Activated CD4-positive, alpha-beta T cell treated with anti-CD3 and anti-CD28 coated beads for 24 hours (primary cell): ENCODE measurements at places on chromosomes 16 and 17.

GRCh38 chr16:71364133-71364681, 5.7 kb downstream of the CALB2 start:
- no peak for DNase-seq

- no peak for DNase-seq
These were observed 248.5 kb upstream of the RPL38 start for GRCh38 chr17:73954951-73955350.

GRCh38 chr16:2757344-2757743, 4.9 kb downstream of the SRRM2 start:
- DNase-seq = no peak

- no peak for DNase-seq
These were observed 5.5 kb upstream of the CACNG5 start for GRCh38 chr17:66829386-66829864.

DNA sequence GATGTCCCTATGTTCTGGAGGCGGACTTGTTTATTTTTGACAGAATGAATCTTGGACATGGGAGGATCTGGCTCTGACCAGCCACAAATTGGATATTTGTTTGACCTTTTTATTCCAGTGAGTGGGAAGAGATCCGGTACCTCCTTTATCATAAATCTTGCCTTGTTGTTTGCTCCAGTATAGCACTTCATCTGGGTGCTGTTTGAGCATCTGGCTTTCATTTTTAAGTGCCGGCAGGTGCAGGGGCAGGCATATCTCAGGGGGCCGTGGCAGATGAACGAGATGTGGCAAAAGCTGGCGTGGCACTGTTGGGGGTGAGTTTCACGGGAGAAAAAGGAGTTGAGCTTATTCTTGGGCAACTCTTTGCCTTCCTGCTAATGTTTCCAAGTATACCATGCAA, 37.8 kb downstream of the MSI2 start:
- DNase-seq = no peak

DNA sequence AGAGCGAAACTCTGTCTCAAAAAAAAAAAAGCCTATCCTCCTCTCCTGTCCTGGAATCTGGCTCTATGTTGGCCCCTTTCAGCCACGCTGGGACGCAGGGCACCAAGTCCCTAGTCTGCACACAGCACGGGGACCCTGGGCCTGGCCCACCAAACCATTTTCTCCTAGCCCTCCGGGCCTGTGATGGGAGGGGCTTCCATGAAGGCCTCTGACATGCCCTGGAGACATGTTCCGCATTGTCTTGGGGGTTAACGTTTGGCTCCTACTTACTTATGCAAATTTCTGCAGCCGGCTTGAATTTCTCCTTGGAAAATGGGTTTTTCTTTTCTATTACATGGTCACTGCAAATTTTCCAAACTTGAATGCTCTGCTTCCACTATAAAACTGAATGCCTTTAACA, 12.6 kb upstream of the GPT2 start:
- DNase-seq = no peak

DNA sequence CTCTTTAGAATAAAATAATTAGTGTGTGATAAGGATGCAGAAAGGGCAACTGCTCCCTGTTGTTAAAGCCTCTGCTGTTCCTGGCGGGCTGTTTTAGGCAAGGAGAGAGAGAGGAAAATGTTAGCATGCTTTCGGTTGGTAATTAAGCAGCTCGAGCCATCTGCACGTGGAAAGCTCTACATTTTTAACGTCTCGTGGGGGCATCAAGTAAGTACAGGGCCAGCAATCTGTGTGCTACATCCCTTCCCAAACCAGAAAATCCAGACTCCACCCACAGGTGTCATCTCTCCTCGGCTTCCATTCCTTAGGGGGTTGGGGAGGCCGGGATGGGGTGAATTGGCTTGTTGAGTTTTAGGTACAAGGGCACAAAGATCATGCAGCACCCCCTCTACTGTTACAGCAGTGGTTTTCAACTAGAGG, 62.4 kb upstream of the MARCHF10 start:
- no peak for DNase-seq

DNA sequence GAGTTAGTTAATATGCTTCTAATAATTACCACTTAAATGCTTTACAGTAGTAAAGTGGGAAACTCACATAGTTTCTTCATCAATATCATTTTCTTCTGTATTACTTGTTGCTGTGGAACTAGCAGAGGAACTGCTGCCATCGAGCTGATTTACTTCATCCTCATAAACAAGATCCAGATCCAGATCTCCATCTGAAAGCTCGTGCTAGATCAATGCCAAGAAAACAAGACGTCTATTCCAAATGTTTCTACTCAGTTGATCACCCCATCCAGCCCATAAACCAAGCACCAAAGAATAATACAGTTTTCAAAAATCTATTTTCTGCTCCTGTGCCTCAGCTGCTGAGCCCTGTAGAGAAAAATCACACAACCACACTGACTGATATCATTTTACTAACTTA, 59.1 kb downstream of the TRIM37 start:
- DNase-seq = no peak

GRCh38 chr17:36545465-36546417, 1.0 kb downstream of the GGNBP2 start:
- peak; percentile 90 for DNase-seq

- peak; percentile 2 for DNase-seq
These were observed 308.9 kb upstream of the DYNLRB2 start for GRCh38 chr16:80231888-80232287.

GRCh38 chr16:79351927-79352326, 248.6 kb downstream of the MAF start:
- no peak for DNase-seq

- no peak for DNase-seq
These were observed 76.5 kb downstream of the TIMM22 start for GRCh38 chr17:1073241-1073962.

DNA sequence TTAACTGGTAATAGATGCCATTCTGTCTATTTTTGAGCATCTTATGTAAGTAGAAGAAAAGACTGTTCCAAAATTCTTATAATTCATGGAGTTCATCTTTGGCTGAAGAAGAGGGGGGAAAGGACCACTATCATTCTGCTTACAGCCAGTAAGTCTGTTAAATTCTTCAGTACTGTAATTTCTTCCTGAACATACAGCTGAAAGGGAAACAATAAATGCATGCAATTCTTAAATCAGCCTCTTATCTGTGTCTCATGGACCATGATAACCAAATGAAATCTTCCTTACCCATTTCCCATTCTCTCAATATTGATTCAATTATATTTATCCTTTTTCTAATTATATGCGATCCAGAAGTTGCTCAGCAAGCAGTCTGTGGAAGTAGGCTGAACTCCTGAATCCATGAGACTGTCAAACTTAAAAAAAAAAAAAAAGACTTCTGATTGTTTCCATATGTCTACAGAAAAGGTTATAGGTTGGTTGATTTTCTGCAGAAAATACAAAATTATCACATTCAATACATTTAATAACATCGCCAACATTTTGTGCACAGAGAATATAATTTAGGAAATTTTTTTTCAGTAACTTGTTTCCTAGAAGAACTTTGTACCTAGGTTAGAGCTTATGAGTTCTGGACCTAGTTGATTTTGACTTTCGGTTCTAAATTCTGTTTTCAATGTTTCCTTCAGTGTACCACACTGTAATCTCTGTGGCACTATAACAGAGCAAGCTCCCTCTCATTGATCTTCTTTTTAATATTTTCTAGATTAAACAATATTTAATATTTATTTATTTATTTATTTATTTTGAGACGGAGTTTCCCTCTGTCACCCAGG, 1.2 kb upstream of the ABCA9 start:
- no peak for DNase-seq

GRCh38 chr17:78238823-78239488, 7.5 kb downstream of the TMEM235 start:
- no peak for DNase-seq

- no peak for DNase-seq
These were observed 12.7 kb upstream of the SPAG9 start for GRCh38 chr17:51133365-51133764.

DNA sequence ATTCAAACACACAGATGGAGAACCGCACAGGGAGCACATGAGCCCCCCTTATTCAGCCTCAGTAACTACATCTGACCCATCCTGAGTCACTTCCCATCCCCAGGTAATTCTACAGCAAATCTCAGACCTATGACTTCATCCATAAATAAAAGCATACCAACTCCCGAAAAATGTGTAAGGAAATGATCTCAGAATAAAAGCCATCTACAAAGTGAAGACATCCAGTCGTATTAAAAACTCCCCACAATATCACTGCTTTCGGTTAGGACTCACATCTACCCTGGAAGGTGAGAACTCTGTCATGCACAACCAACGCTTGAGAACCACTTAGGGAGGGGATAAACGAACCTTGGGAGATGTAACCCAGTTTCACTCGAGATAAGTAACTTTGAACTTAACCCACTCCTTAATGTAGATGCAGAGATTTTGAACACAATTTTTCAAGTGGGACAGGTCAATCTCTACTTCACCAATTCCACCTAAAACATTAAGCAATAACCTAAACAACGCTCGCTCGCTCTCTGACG, 1.3 kb downstream of the USP36 start:
- DNase-seq = no peak

DNA sequence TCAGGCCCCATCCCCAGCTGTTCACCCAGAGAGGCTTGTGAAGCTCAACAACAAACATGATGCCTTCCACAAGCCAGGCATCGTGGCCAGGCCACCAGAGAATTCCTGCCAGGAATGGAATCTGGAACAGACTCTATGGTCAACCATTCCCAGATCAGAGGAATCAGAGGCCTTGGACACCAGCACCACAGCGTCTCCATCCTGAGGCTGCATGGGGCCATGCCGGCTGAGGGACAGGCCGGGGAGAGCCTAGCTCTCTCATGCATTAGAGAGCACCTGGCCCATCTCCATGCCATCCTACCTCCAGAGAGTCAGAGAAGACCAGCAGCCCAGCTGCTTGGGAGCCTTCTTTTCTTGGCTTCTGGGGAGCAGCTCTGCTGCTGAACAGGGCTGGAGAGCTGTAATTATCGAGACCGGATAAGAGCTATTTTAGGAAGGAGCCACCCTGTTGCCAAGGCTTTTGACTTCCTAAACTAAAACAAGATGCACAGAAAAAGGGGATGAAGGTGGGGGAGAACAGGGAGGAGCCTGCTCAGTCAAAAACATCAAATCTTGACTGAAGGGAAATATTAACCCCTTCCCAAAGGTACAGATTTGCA, 24.5 kb upstream of the MTMR4 start:
- DNase-seq = no peak

- no peak for DNase-seq
These were observed 6.2 kb downstream of the ALDH3A1 start for GRCh38 chr17:19741832-19742457.

- no peak for DNase-seq
These were observed 22.1 kb downstream of the SLC16A3 start for GRCh38 chr17:82250868-82251500.
